Anterior cingulate cortex (tissue), 58 donors: ENCODE measurements at places on chromosomes 11 and 22.

- DNase-seq: no peak
Measured at GRCh38 chr11:37449146-37449545, 851.1 kb upstream of the RAG2 start.

GRCh38 chr11:117180661-117181585, 2.4 kb downstream of the SIDT2 start:
- no peak for DNase-seq

DNA sequence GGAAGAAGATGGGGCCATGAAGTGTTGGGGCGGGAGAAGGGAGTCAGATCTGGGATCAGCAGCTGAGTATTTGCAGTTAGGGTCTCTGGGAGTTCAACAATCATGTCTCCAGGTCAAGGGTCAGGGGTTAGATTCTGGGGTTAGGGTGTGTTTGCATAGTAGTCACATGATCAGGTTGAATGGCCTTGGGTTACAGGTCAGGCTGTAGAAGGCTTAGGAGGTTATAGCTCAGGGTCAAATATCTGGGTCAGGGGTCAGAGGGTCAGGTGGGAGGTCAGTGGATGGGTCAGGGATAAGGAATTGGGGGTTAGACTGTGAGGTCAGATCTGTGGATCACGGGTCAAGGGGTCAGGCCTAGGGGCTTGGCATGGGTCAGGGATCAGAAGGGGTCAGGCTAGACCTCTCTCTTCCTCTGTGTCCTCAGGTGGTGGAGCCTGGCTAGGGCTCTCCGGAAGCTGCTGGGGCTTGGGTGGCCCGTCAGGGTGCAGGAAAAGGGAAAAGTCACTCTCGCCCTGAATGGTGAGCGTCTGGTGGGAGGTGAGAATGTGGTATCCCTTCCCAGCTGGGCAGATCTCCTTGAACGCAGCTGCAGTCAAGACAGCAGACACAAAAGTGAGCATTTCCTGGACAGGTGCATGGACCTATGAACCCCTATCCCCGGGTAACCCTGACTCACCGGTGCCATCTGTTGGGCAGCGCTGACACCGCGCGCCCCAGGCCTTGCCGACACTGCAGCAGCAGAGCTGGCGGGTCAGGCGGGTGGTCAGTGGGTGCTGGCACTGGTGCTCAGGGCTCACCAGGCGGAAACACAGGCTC, 6.4 kb downstream of the LTBP3 start:
- DNase-seq: no peak

- DNase-seq: no peak
Measured at GRCh38 chr11:64207256-64208085, 950 bp downstream of the FERMT3 start.

DNA sequence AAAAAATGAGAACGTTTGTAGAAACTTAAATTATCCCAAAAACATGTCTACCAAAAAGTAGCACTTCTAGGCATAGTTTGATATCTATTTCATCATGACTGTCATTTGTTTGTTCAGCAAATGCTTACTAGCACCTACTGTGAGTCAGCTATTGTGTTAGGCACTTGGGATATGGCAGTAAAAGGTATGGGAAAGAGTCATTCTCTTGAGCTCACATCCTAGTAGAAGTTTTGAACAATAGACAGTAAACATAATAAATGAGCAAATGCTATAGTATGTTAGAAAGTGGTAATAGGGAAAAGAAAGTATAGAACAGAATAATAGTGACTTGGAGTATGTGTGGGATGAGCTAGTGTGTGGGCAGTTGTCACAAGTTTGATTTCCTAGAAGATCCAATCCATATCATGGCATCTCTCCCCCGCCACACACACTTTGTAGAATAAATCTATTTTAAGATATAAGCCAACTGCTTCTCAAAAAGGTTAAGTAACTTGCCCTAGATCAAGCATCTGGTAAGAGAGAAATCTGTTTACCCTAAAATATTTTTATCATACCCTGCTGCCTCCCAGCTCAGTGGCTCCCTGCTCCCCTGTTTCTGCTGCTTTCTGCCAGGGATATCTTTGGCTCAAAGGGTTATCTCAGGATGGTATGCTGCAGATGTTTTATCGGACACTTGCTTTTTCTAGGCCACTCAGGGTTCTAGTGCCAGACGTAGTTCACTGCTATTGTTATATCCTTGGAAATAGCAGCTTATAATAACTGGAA, 129.7 kb downstream of the NCAM1 start:
- DNase-seq: no peak

GRCh38 chr11:123797114-123797513, 9.0 kb downstream of the OR6M1 start:
- no peak for DNase-seq

- no peak for DNase-seq
Measured at GRCh38 chr11:118212781-118213191, 12.0 kb downstream of the JAML start.

DNA sequence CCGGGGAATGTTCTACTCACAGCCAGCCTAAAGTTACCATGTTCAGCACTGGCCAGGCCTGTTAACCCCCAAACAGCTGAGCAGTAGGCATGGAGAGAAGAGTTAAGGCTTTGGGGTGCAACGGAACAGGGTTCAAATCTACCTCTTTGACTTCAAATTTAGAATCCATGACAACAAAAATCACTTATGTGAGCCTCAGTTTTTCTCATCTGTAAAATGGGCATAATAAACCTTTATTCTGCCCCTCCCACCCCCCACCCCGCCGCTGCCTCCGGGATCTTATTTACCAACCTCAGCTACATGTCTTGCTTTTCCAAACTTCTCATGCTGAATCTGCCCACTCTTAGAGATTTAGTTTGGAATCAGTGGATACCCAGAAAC, 112.8 kb upstream of the CRYBB3 start:
- DNase-seq: no peak

GRCh38 chr22:44707752-44708151, 5.7 kb downstream of the PRR5 start:
- DNase-seq: no peak

- DNase-seq: no peak
Measured at GRCh38 chr11:72665911-72666472, 8.2 kb downstream of the PDE2A start.
